ENCODE measurements at places on chromosomes 11 and 22. TPM values are rescaled to one million over a fixed set of nuclear protein-coding genes. Genes with fewer than 3 reads are reported as not detected.
A peak's percentile ranks its signal among the peaks of the same experiment; 100 is the strongest.

The CASP5 gene
- not detected for total RNA-seq

The PKDREJ gene
- not detected for total RNA-seq

DNA sequence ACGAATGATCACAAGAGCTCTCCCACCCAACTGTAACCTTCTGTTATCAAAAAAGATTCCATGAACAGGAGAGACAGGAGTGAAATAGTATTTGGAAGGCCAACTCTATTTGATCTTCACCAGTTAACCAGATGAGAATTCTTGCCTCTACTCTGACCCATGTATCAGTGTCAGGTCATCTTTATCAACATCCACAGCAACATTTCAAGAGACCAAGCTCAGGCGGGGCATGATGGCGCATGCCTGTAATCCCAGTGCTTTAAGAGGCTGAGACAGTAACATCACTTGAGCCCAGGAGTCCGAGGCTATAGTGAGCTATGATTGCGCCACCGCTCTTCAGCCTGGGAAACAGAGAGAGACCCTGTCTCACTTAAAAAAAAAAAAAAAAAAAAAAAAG, 62.3 kb downstream of the GAB2 start:
- no peak for DNase-seq

DNA sequence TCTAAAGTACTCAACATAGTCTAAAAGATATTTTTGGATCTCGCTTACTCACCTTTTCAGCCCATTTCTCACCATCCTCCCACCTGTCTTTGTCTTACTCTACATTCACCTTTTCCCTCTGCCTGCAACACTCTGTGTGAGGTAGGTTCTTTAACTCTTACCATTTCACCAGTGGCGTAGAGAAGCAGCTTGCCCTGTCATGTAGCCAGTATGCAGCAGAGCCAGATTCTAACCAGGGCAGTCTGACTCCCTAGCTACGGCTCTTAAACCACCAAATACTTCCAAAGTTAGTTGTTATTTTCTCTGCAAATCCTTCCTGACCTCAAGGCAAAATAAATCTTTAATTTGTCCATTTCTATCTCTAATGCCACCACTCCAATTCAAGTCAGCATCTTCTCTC, 7.5 kb downstream of the ALG8 start:
- no peak for DNase-seq

DNA sequence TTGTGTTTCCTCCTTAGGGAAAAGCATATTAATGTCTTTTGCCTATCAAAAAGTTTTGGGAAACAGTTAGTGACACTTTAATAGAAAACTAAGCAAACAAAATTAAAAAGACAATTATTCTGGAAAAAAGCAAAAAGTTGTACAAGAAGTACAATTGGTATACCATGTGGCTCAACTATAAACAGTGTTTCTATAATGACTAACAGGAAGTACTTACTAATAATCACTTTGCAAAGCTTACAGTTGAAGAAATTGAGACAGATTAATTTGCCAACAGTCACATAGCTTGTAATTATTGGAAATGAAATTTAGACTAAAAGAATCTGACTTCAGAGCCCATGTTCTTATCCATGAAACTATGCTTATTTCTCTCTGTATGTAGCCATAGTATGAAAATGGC, 24.7 kb downstream of the PPME1 start:
- DNase-seq, result peak; percentile 54

DNA sequence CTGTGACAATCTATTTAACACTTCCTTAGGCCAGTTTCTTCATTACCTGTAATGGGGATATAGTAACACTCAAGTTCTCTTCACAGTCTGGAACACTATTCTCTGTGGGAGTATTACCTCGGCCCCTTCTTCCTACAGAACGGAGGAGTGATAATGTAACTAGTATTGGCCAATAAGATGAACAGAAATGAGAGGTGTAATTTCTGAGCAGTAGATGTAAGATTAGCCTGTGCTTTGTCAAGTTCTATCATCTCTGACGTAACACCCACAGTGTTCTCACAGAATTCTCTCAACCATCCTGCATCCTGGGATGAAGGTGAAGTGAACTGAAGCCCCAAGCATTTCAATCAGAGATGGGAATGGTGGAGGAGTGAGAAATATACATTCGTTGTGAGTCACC, 65.2 kb upstream of the TOP3B start:
- DNase-seq, result no peak
